MM.1S (cell line): ENCODE measurements at places on chromosomes 2 and 18.

DNA sequence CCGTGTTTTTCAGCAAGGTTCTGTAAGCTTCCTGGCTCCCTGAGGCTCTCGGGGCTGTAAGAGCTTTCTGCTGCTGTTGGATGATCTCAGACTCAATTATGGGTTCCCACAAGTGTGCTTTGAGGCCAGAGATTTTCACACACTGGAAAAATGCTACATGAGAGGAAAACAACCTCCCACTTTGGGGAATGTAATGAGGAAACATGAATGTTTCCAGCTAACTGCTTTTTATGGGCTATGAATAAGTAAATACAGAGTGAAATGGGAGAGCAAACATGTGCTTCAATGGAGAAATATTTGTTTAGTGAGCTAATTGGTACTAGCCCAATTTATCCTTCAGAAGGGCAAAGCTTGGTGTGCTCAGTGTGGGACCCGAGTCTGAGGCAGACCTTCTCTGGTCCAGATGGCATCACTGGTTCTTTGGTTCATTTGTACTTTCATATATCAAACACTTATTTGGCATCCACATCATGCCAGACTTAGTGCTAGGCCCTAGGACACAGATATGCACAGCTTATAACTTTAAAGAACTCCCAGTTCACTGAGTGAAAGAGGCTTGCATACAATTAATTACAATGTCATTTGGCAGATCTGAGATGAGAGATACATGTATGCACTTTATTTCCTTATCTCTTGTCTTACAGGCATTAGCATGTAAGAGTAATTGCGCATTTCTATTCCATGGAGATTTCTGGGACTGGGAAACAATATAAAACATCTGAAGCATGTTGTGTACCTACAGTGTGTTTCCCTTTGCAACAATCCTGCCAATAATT, 248.8 kb downstream of the RDH14 start:
- DNase-seq: no peak

- DNase-seq: no peak
Measured at GRCh38 chr2:240422658-240423329, 12.7 kb upstream of the GPC1 start.

DNA sequence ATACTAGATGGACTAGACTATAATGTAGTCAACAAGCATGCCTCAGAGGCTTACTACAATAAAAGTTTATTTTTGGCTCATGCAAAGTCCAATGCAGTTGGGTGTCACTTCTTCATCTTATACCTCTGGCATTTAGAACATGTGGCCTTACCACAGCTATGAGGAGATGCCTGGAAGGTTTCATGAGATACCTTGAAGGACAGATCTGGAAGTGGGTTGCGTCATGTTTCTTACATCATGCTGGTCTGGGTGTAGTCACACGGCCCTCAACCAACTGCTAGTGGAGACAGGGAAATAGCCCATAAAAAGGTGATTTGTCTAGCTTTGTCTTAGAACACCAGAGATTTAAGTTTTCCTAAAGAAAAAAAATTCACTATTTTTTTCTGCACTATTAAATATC, 91.7 kb upstream of the MMADHC start:
- DNase-seq: no peak

GRCh38 chr18:41767960-41768359, 187.1 kb upstream of the PIK3C3 start:
- DNase-seq: no peak

DNA sequence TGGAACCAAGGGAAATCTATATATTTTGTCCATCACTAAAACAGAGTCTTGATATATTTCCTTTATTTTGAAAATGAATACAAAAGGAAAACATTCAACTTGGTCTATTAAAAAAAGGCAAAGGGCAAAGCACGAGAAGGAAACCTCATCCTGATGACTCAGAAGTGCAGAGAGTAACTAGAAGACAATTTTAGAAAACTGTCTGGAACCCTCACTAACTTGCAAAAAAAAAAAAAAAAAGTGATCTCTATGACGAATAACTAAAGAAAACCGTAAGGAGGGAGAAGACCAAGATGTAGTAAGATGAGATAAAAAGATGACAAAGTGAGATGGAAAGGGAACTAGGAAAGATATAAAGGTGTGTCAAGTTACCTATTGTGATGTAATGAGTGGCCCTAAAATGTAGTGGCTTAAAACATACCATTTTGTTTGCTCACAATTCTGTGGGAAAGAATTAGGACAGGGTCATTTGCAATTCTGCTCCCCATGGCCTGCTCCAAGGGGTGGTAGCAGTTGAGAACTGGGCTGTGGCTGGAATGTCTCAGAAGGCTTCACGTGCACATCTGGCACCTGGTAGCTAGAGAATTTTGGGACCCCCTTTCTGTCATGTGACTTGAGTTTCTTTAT, 303.0 kb downstream of the DYSF start:
- DNase-seq: no peak

DNA sequence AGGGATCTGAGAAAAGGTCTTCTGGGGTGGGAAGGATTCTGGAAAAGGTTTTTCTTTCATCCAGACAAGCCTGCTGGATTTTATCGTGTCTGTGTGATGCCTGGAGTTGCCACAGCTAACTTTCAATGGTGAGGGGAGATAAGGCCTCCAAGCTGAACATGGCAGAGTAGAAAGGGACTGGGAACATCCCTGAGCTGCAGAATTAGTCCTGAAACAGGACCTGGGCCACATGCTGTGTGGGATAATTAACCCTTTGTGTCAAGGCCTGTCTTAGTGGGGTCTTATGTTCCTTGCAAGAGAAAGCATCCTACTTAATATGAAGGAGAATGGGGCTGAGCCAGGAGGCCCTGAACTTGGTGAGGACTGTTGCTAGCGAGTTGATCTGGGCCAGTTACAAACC, 66.4 kb downstream of the VSNL1 start:
- no peak for DNase-seq

DNA sequence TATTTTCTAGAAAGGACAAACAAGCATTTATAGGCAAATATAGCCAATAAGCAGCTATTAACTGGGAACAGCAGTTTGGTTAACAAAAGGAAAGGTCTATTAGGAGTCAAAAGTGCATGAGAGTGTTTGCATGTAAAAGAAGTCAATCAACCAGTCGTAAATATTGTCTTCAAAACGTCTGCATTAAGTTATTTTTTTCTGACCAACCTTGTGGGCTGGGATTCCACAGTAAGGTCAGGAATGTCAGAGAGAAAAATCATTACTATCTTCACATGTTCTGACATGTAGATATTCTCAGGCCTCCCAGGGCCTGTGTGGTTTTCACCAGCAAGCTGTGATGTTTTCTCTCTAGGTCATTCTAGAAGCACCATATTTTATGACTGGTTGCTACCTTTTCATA, 922.5 kb downstream of the SUCLG1 start:
- no peak for DNase-seq

DNA sequence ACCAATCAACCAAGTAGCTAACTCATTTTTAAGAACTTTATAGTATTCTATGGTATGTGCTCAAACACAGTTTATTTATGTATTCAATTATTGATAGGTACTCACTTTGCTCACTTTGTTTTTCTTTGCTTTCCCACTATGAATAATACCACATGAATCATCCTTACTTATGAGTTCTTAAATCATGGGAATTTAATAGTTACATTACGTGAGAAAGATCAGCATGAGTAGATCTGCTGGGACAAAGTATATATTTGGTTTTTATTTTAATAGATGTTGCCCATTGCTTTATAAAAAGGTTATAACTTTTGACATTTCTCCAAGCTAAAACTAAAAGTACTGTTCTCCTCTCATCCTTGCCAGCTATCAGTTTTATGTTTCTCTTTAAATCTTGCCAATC, 390.7 kb downstream of the LRATD1 start:
- DNase-seq: no peak

GRCh38 chr2:33108483-33109443, 162.0 kb downstream of the LTBP1 start:
- DNase-seq: no peak

DNA sequence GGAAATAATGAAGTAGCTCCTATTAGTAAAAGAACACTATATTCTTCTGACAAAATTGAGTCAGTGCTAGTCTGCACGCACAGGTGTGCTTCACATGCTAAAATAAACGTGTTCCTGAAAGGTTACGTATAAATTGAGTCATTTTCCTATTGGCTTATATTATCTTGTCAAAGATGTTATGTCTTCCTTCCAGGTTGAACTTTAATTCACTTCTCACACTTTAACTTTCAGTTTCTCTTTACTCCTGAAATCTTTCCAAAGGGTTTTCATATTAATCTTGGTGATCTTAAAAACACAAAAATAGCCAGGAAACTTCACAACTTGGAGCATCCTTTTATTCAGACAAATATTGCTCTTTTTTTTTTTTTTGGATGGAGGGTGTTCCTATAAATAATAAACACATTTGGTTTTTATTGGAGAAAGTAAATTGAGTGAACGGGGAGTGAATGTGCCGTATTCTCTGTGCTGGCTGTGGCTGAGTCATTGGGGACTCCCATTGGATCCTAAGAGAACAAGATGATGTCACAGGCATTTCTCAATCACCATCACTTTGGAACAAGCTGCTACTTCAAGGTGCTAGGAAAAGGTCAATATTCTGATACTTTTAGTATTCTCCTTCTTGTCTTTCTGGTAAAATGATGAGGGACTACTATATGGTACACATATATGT, 150.2 kb upstream of the SPATS2L start:
- DNase-seq: no peak

DNA sequence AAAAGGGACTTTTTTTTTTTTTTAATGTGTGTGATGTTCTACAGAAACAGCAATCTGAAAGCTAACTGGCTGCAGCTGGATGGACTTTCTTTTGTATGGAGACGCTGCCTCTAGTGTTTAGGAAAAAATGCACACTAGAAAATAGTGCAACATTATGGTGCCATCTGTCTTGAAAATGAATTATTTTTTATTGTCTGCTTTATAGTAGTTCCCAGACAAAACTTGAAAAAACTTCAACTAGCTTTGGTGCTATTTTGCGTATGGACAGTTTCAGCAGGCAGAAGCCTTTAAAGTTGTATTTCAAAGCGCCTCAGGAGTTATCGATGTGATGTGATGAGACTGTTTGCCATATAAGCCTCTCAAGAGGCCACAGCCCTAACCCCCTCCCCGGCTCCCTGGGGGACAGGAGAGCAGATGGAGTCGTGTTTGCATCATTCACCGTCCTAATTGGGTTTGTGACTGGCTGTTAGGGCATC, 86.9 kb downstream of the LTBP1 start:
- peak; percentile 36 for DNase-seq

- no peak for DNase-seq
Measured at GRCh38 chr2:153464395-153464794, 14.2 kb downstream of the RPRM start.

DNA sequence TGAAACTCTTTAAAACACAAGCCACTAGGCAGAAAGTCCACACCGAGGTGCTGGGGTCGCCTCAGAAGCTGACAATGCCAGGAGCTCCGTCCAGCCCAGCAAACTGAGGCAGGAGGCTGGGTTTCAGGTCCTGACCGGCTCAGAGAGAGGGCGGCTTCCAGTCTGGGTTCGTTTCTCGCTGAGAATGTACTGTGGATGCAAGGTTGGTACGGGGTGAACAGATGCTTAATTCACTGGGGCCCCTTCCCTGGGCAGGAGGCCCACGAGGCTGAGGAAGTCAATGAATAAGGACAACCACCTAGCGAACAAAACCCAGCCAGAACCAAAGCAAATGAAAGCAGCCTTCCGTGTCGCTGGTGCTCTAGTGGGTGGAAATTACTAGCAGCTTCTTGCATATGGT, 142.0 kb downstream of the RTP5 start:
- no peak for DNase-seq

- no peak for DNase-seq
Measured at GRCh38 chr2:71254078-71254477, 27.2 kb upstream of the PAIP2B start.

- DNase-seq: no peak
Measured at GRCh38 chr18:36813101-36813775, 15.6 kb downstream of the TPGS2 start.

DNA sequence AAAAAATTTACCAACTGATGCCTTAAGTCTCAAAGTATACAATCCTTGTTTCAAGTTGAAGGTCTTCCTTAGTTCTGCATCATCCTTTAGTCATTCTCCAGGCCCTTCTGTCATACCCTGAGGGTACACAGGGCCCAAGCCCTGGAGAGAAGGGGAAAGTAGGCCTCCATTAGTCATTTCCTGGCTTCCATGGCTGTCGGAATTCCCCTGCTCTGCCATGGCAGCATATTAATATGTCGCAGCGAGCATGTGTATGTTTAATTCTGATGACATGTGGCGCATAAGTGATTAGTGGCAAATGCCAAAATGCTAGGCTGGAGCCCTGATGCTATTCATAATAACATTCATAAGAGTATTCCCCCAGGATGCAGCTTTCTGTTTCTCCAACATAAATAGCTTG, 22.1 kb downstream of the GPR39 start:
- no peak for DNase-seq

DNA sequence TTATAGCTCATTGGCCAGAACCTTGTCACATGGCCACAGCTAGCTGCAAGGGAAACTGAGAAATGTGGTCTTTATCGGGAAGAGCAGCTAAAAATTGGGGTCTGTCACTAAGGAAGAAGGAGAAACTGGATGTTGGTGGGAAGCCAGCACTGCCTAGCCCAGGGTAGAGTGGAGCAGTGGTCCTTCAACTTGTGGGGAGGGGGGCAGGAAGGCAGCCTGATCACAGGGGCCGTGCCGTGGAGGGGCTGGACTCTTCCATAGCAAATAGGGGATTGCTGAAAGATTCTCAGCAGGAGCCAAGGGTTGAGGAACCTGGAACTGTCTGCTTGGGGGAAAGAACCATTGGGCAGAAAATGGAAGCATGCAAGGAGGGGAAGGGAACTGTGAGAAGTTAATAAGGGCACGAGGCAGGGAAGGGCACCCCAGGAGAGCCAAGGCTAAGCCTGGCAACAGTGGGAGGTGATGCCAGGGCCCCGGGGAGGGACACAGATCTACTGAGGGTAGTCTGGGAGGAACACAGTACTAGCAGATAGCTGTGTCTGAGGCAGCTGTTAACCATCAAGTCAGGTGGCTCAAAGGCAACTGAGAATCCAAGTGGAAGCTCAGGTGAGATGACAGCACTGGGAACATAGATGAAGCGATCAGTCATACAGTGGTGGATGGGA, 5.9 kb upstream of the NEURL3 start:
- DNase-seq: no peak

DNA sequence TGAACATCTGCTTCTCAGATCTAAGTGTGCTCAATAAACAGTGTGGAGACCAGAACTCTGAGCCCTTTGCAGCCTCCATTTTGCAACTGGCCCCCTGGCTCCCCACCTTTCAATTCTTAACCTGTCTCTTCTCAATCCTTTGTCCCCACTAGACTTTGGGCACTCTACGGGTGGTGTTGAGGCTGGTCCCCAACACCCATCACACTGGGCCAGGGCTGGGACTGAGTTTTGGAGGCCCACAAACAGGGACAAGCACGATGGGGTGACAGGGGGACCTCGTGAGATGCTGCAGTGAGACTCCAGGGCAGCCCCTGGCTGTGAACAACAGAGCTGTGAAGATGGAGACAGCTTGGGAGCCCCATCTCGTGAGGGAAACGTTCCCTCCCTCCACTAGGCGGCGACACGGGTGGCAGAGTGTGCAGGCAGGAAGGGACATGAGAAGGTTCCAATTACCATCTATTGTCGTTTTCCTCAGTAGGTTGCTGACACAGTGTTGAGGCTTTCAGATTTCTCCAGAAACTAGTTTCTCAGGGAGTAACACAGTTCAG, 1.2 kb downstream of the ANKMY1 start:
- no peak for DNase-seq

- DNase-seq: no peak
Measured at GRCh38 chr2:191791953-191792560, 54.8 kb downstream of the CAVIN2 start.
